ENCODE measurements at places on chromosomes 13 and 19. TPM values are rescaled to one million over a fixed set of nuclear protein-coding genes. Genes with fewer than 3 reads are reported as not detected.

SPIB gene
- polyA plus RNA-seq: 0.24 TPM

DNA sequence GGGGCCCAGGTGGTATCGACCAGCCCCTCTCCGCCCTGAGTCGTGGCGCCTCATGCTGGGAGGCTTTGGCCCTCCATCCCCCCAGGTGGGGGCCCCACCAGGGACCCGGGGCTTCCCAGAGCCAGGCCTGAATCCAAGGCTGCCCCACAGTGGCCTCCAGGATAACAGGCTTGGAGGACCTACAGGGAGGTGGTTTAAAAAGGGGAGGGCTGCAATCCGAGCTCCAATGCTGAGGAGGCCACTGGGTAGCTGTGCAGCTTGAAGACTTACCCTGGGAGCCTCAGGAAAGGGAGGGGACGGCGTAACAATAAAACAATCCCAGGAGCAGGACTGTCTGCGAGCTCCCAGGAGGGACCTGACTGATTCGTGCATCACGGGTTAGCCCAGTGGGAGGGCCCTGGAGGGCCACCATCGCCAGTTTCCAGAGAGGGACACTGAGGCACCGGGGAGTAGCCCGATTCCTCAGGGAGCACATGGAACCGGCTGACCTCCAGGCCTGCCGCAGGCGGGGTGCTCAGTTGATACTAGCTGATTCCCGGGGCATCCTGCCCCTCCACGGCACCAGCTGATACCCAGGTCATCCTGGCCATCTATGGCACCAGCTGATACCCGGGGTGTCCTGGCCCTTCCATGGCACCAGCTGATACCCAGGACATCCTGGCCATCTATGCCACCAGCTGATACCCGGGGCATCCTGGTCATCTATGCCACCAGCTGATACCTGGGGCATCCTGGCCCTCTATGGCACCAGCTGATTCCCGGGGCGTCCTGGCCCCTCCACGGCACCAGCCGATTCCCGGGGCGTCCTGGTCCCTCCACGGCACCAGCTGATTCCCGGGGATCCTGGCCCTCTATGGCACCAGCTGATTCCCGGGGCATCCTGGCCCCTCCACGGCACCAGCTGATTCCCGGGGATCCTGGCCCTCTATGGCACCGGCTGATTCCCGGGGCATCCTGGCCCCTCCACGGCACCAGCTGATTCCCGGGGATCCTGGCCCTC is 3.7 kb upstream of the C2CD4C start:
- DNase-seq: peak; percentile 37

GADD45GIP1 gene
- 40.2 TPM for polyA plus RNA-seq

GRCh38 chr13:32495841-32496240 is 42.8 kb downstream of the N4BP2L2 start:
- no peak for DNase-seq

DNA sequence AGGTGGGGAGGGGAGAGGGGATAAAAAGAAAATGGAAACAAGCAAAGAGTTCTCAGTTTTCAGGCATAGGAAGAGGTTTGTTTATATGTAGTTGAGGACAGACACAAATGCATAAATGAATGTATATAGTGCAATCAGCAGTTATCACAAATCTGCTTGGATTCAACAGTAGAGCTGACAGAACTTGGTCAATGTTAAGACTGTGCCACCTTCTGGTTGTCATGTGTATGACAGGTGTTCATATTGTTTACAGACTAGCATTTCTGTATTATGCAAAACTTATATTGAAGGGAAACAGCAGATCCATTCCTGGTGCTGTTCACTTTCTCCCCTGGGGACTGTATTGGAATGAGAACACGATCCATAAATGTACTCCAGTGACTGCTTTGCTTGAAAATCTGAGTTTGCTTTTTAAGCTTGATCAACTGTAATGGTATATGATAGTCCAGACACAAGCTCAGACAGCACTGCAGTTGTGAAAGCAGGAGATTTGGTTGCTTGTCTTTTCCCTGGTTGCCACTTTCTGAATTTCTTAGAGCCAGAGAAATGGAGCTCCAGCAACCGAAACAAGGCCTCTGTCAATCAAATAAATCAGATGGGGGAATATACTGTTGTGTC is 319.5 kb upstream of the OBI1 start:
- DNase-seq: peak; percentile 73

OXGR1 gene
- 0.38 TPM for polyA plus RNA-seq

PAF1 gene
- polyA plus RNA-seq: 44.7 TPM

DNA sequence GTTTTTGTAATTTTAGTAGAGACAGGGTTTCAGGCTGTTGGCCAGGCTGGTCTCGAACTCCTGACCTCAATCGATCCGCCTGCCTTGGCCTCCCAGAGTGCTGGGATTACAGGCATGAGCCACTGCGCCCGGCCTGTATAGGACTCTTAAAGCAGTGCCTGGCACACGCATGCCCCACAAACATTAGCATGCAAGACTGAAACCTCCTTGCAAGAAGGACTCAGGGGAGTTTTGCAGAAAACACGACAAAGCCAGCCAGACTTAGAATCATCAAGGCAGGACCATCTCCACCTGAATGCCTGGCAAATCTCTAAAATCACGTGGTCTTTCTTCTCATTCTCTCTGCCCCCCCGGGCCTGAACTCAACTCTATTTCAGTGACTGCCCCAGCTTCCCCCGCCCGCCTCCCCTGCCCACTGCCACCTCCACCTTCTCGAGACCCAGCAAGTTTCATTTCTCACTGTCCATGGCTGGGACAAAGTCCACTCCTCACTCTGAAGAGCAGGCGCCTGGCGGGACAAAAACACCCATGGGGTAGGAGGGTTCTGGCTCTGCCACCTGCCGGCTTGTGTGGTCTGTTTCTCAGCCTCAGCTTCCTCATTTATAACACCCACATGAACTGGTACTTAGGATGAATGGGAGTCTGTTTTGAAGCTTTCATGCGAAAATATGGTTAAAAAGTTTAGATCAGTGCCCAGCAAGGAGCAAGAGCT is 2.4 kb downstream of the TICAM1 start:
- no peak for DNase-seq

DNA sequence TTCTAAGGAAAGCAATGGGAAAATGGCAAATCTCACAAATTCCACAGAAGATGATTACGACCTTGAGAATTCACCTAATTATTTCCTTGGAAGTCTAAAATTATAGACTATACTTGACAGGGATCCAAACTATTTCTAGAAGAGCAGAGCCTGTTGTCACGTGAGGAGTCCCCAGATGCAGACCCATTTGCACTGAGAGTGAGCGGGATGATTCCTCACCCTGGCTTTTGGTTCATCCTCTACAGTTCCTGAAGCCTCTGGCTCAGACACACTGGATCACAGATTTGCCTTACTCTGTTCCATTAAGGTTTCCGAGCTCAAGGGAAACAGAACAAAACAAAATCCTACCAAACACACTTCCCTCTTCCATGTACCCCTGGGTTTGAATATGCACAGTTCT is 23.0 kb upstream of the CYSLTR2 start:
- peak; percentile 79 for DNase-seq

C13orf42 gene
- 0.06 TPM for polyA plus RNA-seq

ERFL gene
- polyA plus RNA-seq: 0.11 TPM

DNA sequence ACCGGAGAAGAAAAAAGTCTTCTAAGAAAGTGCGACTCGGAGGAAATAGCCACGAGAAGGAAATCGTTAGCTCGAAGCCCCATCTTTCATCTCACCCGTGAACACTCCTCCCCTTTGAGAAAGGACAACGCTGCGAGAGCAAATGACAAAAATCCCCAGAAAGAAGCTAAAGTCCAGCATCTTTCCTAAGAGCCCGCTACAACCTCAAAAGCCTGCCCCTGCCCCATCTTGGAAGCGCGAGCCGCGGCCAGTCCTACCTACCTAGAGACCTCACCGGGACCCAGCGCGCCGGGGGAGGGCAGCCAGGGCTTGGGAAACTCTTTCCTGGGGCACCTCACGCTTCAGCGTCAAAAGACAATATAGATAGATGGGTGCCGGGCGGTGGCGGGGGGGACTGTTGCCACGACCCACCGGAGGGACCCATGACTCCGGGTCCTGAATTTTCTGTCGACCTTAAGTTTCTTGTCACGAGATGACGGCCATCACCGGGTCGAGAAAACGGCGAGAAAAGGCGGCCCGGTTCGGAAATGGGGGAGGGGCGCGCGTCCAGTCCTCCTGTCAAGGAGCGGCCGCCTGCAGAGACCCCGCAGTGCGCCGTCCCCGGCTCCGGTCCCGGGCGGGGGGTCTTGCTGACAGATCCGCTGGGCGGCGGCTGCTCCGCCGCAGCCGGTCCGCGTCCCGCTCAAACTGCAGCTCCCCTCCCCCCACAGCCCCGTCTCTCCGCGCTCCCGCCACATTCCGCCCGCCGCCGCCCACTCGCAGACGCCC is 65.9 kb downstream of the KCNRG start:
- peak; percentile 66 for DNase-seq

IRGC gene
- polyA plus RNA-seq: not detected

All from muscle of leg (tissue), 16 donors.